AG04449 (cell line): ENCODE measurements at places on chromosomes 16 and 17.

DNA sequence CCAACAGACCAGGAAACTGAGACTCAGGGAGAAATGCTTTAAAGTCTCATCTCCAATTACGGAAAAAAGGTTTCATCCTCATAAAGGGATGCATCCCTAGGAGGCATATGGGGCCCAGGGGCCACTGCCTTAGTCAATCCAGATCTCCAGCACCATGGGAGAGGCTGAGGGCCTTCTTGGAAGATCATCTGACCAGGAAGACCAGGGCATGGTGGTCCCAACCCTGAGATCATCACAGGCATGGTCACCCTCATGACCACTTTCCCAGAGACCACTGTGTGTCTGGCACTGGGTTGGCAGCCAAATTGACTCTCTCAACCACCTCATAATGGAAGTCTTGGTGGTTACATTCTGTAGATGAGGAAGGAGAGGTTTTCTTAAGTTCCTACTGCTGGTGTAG, 23.4 kb upstream of the CES5A start:
- no peak for DNase-seq

GRCh38 chr17:44968225-44969143, at the start of gene C1QL1:
Gene C1QL1, minus strand, starts transcription at chr17:44968303. Its CDS starts 255 bp downstream, at chr17:44968048.
- no peak for DNase-seq

GRCh38 chr17:70810609-70811008, 641.3 kb downstream of the KCNJ2 start:
- DNase-seq: no peak

DNA sequence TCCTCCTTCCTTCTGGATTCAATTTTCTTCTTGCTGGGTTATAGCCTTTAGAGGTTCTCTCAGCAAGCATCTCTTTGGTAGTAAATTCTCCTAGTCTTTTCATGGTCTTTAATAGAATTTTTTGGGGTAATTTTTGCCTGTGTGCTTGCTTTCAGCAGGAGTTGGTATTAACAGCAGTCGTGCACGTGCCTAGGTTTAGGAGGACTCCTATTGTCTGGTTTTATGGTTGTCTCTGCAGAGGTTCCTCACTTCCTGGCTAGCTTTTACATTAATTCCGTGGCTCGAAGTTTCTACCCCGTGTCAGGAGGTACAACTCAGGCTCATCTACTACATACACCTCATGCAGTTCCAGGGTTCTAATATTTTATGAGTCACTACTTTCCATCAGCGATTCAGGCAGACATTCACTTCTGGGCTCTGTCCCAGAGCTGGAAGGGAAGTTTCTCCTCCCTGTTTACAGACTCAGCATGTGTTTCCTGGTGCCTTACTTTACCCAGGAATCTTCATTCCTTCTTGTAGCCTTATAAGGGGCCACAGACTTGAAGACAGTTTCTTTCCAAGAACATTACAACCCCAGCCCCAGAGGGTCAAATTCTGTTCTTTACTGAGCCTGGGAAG, 643.6 kb downstream of the HS3ST4 start:
- DNase-seq: no peak

DNA sequence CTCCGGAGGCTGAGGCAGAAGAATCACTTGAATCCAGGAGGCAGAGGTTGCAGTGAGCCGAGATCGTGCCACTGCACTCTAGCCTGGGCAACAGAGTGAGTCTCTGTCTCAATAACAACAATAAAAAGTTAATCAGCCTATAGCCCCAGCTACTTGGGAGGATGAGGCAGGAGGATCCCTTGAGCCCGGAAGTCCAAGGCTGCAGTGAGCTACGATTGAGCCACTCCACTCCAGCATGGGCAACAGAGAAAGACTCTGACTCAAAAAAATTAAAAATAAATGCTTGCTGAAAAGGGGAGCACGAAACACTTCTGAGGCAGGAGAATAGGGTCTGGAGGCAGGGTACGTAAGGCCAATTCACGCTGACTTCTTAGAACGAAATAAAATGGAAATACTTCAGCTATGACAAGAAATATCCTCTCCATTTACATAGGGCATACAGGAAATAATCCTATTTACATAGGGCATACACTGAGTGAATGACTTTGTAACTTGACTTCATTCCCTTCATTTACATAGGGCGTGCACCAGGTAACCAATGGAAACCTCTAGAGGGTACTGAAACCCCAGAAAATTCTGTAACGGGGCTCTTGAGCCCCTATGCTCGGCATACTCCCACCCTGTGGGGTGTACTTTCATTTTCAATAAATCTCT, 3.2 kb upstream of the PRPSAP1 start:
- no peak for DNase-seq

DNA sequence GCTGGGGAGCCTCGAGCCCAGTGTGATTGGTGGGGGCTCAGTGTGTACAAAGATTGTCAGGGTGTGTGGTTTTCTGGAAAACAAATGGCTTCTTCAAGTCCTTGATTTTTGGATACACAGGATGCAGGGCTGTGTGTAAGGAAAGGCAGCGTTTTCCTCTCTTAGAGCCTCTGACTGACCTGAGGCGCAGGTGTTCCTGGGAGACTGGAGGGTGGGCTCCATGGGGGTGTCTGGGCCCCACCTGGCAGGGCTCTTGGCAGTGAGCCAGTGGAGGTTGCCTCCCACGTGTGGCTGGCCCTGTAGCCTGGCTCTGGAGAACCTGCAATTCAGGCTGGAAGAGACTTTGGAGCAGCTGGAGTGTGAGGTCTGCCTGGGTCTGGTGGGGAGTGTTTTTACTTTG, 5.0 kb downstream of the FOXK2 start:
- DNase-seq: no peak
